Bronchial epithelial cell (primary cell): ENCODE measurements at places on chromosomes 3 and 15. TPM values are rescaled to one million over a fixed set of nuclear protein-coding genes. Genes with fewer than 3 reads are reported as not detected.

Gene CTXN2
- not detected in 2 replicates for total RNA-seq

Gene RTP3
- not detected in 2 replicates for total RNA-seq

Gene ROPN1B
- 0.13 TPM in 1 of 2 replicates, not detected in the other for total RNA-seq

DNA sequence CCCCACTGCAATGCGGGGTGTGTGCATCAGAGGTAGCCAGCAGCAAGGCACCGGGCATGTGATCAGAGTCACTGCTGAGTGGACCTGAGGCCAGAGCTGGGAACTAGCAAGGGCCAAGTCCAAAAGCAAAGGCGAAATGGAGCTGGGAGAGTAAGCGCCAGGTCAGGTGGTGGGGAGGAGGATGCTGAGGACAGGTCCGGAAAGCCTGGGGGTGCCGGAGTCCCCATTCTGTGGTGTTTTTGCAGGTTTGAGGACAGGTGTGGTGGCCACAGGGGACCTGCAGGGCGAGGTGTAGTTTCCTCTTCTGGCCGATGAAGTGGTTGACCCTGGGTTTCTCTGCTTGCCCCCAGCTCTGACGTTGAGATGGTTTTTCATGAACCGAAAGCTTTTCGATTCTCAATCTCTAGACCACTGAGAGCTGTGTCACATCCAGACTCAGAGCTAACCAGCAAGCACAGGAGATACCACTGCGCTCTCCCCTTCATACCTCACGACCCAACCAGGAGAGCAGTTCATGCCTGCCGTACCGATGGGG is 35.0 kb upstream of the HES1 start:
- DNase-seq, result no peak

GRCh38 chr3:135895734-135896121 is 69.8 kb upstream of the PPP2R3A start:
- no peak for DNase-seq
